NCI-H1417 (cell line): ENCODE measurements at places on chromosomes 1 and 21.

- DNase-seq: no peak
Observed at GRCh38 chr1:110582378-110582777, 23.8 kb downstream of the KCNA2 start.

- DNase-seq: no peak
Observed at GRCh38 chr1:236806634-236807033, 11.5 kb downstream of the MTR start.

DNA sequence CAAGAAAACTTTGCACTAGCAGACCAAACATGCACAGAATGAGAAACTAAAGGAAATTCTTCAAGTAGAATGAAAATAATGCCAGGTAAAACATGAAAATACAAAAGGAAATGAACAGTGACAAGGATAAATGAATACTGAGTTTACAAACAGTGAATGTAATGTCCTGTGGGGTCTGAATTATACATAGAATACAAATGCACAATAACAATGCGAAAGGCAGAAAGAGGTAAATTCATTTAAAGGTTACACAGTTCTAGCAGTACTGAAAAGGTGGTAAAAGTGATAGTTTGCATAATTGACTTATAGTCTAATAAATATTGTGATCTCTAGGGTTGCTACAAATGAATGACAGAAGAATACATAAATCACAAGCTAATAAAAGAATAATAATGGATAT is 12.9 kb downstream of the CD55 start:
- no peak for DNase-seq

DNA sequence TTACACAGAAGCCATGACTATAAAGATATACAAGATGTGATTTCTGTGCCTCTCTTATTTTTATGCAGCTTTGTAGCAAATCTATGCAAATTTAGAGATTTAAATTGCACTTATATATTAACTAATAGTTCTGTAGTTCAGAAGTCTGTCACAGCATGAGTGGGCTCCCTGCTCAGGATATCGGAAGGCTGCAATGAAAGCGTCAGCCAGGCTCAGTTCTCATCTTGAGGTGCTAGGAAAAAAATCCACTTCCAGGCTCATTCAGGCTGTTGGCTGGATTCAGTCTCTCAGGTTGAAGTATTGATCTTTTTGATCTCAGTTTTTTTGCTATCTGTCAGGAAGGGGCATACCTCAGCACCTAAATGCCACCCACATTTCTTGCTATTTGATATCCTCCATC is 487.4 kb upstream of the DEPDC1 start:
- no peak for DNase-seq

GRCh38 chr1:35556484-35557117 is 602 bp downstream of the KIAA0319L start:
- DNase-seq: no peak

- no peak for DNase-seq
Observed at GRCh38 chr1:9787702-9788101, 36.1 kb downstream of the CLSTN1 start.

DNA sequence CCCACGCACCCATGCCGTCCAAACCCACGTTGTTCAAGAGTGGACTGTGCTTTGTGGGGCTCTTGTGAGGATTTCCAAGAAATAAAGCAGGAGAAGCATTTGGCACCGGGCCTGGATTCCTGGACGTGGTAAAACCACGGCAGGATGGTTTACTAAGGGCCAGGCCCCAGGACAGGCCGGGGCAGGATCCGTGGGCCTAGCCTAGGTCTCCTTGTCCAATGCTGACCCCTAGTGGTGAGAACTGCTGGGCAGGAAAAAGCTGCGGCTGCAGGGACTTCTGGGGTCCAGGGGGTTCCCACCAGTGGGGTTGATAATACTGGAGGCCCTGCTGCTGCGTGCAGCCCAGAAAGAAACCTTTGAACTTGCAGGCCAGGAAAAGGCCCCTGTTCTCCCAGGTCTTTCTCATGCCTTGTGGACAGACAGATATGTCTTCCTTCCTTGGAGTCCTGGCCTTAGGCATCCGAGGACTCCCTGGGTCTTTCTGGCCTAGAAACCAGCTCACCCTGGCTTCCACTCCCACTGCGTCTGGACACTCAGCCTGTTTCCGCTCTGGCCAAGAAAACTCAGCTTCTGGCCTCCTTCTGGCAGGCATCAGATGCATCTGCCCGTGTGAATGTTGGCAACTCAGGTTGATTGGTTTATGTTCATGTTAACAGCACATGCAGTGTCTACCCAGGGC is 106.9 kb upstream of the TMEM51 start:
- DNase-seq: peak; percentile 46

- no peak for DNase-seq
Observed at GRCh38 chr1:244064621-244065020, 13.5 kb downstream of the ZBTB18 start.

- no peak for DNase-seq
Observed at GRCh38 chr1:55363268-55363667, 148.1 kb upstream of the USP24 start.

GRCh38 chr21:45409466-45410150 is 4.6 kb downstream of the COL18A1 start:
- no peak for DNase-seq

GRCh38 chr1:9231648-9232332 is 2.8 kb upstream of the H6PD start:
- no peak for DNase-seq

GRCh38 chr1:211735208-211736170 is 60.1 kb upstream of the NEK2 start:
- no peak for DNase-seq

DNA sequence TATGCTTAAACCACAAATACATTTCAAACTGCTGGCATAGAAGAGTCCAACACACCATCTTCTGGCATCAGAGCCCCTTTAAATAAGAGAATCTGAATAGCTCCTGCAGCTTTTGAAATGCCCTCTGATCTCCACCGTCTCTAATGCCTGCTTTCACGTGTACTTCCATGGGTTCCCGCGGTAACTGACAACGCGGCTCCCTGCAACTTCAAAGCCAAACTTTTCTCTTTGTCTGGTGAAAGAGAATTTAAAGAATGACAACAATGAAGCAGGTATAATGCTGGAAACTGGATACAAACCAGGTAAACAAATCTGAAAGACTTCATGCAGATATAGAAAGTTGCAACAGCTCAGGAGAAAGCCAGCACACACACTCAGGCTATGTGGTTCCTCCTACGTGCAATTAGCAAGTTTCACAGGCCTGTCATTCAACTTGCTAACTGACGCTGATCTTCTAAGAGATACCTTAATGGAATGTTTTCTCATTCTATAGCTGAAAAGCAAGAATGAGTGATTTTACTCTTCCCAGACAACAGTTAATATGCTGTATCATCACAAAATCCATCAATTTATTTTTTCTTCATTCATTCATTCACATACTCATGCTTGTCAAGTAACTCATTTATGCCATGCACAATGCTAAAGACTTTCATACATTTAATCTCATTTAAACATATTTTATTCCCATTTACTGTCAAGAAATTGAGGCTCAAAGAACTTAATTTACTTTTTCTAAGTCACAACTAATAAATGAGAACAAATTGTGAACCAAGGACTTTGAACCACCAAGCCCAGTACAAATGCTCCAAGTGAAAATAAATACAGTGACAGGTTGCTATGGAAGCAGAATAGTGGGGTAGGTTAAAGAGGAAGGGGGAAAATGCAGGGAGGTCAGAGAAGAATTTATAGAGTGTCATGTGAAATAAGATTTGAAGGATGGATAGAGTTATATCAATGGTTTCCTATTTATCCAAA is 202.7 kb upstream of the SNX7 start:
- DNase-seq: no peak

GRCh38 chr1:202214089-202214843 is 20.7 kb downstream of the LGR6 start:
- DNase-seq: no peak

- no peak for DNase-seq
Observed at GRCh38 chr1:37633040-37633937, 1.4 kb downstream of the RSPO1 start.

GRCh38 chr1:221699577-221699976 is 42.3 kb downstream of the DUSP10 start:
- no peak for DNase-seq

DNA sequence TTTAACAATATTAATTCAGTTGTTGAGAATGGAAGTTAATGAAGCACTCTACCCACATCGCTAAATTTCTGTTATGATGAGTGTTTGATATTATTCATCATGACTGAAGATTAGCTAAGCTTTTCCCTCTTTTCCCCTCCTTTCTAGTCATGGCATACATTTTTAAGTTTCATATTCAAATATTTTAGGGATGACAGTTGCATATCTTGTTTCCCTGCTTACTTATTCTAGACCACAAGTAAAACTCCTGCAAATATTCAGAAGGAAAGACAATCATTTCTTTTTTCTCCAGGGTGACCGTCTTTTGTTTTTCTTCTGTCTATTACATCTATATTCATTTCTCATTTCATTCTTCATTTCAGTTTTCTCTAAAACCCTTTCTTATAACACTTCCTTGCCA is 906.0 kb downstream of the ADGRL2 start:
- no peak for DNase-seq

GRCh38 chr1:53309802-53310201 is 18.1 kb downstream of the LRP8 start:
- DNase-seq: no peak

- no peak for DNase-seq
Observed at GRCh38 chr1:205933671-205934618, 9.3 kb downstream of the SLC26A9 start.

GRCh38 chr1:18114726-18115410 is 7.3 kb downstream of the IGSF21 start:
- no peak for DNase-seq

DNA sequence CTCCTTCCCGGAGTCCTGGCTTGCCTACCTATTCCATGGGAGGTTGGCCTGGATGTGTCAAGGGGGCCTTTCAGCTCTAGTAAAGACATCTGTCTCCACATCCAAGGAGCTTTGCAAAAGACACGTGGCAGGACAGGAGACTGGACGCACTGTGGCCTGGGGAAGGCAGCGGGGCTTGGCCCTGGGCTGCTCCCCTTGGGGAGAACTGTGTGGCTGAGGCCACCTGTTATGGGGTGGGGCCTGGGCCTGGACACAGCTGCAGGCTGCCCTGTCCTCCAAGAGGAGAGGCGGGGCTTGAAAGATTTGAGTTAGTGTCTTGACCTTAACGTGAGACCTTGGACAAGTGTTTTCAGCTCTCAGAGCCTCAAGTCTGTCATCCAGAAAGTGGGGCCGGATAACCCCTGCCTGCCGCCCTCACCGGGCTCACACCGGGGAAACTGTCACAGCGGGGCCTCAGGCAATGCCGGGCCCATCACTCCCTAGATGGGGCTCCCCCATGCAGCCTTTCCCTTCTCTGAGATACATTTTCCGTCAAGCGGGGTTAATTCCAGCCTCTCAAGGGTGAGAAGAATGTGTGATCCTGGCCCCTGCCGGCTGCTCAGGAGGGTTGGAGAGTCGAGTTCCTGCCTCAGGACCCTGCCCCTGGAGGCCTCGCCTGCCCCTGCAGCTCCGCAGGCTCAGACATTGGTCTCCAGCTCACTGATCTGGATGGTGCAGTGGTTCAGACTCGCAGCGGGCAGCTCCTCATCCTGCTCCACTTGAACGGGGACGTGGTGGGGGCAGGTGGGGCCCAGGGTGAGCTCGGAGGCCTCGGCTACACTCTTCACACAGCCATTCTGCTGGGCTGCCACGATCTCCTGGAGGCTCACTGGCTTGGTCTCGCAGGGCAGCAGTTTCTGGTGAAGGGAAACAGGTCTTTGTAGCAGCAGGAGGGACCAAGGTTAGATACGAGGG is 25.6 kb downstream of the PODN start:
- DNase-seq: no peak

DNA sequence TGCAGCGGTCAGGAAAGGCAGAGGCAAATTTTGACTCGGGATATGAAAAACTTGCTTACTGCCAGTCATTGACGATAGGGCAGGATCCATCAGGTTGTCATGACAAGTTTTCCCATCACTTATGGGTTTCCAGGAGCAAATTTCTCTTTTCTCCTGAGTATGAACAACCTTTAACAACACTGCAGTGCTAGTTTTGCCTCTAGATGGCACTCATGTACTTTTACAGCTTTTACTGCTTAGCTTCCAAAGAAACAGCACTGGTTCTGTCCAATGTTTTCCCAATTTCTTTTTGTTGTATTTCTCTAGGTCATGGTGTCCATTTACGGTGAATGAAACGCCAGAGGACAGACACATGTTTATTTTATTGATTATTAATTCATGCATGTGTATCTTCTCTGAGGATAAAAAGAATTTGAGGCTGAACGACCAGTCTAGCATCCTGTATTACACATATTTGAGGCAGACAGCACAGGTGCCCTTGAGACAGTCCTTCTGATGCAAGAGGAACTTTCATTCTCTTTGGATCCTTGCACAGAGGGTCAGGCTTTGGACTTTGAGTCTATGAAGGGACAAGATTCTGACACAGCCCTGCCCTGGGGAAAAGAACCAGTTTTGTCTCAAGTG is 112.3 kb upstream of the TRABD2B start:
- peak; percentile 46 for DNase-seq

GRCh38 chr1:225888898-225889601 is at the start of gene LEFTY1:
Gene LEFTY1 (minus strand): TSS chr1:225889146. CDS start chr1:225889066, 80 bp downstream.
- no peak for DNase-seq

- DNase-seq: no peak
Observed at GRCh38 chr1:193562121-193562520, 375.7 kb upstream of the B3GALT2 start.

DNA sequence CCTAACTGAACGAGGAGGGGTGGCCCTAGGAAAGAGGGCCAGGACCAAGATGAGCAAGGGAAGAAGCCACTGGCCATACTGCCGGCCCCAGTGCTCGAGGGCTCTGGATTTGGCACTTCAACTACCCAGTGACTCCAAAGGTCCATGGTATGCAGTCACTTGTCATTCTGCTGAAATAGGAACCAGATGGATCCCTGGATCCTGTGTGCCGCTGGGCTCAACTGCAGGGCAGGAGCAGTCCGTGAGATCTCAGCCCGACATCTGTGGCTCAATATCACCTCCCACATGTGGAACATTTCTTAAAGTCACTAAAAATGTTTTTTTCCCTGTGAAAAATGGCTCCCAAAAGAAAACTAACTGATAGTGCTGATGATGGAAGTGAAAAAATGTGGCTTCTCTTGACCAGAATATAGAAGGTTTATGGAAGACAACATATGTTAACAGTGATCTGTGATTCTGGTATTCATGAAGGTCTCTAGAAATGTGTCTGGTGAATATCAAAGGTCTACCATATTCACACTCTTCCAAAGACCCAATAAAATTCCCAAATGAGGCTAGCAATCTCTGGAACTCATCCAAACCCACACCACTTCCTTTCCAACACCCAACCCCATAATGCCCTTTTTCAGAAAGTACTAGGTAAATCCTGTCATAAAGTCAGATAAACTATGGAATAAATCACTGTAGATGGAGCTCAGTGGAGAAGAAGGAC is 24.1 kb downstream of the PAFAH2 start:
- DNase-seq: no peak

DNA sequence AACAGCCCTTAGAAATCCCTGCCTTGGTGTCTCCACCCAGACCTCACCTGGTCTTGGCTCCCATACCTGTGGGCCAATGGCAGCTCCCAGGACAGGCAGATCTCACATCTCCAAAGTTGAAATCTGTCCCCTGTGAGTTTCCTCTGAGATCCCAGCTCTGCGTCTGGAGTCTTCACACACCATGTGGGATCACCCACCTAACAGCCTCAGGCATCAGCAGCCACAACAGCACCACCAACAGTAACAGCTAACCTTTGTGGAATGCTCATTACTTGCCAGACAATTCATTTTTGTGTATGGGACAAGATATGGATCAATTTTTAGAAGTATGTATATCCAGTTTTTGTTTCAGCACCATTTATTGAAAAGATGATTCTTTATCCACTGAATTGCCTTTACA is 523.2 kb downstream of the MATN1 start:
- DNase-seq: no peak

- no peak for DNase-seq
Observed at GRCh38 chr1:30883389-30884172, 25.0 kb downstream of the SDC3 start.
